ENCODE measurements at places on chromosomes 5 and 9. TPM values are rescaled to one million over a fixed set of nuclear protein-coding genes. Genes with fewer than 3 reads are reported as not detected.

Gene ITGA2
- 2.7 TPM for total RNA-seq

Gene CNTNAP3B
- total RNA-seq: 15.0 TPM

GRCh38 chr5:41122459-41122858 is 51.3 kb upstream of the MROH2B start:
- peak; percentile 47 for DNase-seq

DNA sequence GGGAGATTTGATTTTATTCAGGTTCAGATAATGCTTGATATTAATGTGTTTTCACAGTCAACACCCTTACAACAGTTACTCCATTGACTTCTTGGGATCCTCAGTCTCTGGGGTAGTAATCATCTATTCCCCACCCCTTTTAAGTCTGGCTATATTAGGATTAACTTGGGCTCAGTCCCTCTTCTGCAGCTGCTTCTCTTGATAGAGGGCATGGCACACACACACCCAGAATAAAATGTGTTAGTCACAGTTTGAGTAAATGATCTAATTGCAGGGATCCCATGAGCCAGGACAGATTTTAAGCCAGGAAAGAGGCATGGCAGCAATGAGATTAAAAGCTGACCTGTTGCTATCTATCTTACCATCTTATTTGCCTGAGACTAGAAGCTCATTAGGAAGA is 53.7 kb upstream of the VLDLR start:
- DNase-seq: no peak

Gene CANX
- total RNA-seq: 689 TPM

DNA sequence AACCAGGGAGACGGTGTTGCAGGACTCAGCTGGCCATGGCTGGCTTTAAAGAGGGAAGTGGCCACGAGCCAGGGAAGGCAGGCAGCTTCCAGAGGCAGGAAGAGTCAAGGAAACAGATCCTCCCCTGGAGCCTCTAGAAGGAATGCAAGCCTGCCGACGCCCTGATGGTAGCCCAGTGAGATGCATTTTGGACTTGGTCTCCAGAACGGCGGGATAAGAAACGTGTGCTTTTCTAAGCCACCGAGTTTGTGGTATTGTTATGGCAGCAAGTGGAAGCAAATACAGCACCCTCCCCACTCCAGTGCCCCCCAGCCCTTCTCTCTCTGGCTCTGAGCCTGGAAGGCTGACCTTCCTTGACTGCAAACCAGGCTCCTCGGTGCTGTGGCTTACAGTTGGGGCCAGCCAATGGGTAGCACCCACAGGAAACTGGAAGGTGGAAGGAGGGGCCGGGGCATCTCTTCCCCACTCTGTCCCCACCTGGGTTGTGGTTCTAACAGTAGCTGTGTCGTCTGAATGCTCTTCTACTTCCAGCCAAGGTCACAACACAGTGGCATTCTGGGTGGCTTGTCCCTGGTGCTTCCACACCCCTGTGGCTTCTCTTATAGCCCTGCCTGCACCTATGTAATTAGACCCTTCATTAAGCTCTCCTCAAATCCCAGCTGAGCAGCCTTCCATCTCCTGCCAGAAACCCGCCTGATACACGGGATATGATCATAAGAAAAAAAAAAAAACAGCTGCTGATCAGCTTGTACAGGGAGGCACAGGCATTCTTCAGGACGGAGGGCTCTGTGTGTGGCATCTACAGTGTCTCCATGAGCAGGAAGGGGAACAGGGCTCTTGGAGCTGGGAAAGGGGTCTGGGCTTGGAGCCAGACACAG is 29.9 kb upstream of the UNC5A start:
- DNase-seq: peak; percentile 39

- DNase-seq: no peak
Measured at GRCh38 chr9:120872791-120873502, 4.0 kb downstream of the PHF19 start.

GRCh38 chr5:134240421-134240962 is 14.6 kb upstream of the PPP2CA start:
- peak; percentile 81 for DNase-seq

DNA sequence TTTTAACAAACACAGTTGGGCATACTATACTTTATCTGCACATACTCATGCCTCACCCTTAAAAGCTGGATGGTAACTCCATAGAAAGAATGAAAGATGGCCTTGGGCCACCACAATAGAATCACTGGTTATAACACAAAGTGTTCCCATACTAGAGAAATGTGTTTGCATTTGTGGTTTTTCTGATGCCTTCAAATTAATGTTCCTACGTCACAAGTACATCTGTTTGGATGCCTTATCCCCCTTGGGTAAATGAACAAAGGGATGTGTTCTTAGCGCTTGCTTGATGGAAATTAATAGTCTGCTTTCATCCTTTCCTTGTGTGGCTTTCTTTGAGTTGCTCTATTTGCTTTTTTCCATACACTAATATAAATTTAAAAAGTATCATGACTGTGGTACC is 291.1 kb upstream of the PDE4D start:
- DNase-seq: no peak

DNA sequence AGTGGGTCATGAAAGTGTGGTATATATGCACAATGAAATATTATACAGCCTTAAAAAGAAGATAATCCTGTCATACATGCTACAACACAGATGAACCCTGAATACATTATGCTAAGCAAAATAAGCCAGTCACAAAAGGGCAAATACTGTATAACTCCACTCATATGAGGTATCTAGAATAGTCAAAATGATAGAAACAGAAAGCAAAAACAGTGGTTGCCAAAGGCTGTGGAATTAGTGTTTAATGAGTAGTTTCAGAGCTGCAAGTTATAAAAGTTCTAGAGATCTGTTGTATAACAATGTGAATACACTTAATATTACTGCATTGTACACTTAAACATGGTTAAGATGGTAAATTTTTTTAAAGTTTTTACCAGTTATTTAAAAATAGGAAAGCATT is 135.0 kb downstream of the OXCT1 start:
- DNase-seq: no peak

Gene PLPPR1
- total RNA-seq: not detected

GRCh38 chr9:110807956-110808598 is 139.5 kb downstream of the MUSK start:
- no peak for DNase-seq

GRCh38 chr9:131804826-131805225 is 65.0 kb upstream of the RAPGEF1 start:
- no peak for DNase-seq

Gene PNPLA7
- total RNA-seq: 2.7 TPM

Gene ANAPC2
- 26.2 TPM for total RNA-seq

DNA sequence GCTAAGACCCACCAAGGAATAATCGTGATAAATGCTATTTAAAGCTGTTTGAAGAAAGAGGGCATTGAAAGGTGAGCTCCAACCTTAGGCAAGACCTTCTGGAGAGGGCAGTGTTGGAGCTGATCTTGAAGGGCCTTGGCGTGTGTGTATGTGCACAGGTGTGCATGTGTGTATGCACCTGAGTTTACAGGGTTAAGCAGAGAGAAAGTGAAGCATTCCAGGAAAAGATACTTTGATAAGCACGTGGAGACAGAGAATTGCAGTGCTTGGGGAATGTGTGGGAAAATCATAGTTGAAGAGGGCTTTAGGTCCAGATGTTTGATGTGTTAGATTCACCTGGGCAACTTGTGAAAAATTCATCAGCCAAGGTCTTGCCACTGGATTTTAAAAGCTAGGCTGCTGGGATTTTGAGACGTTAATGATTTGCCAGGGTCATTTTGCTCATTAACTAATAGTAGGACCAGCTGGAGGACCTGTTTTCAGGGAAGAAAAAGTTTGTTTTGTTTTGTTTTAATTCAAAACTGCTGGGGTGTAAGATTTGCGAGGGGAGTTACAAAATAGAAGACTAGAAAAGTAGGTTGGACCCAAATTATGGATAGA is 78.3 kb upstream of the ANKRD55 start:
- DNase-seq: no peak

- DNase-seq: peak; percentile 90
Measured at GRCh38 chr9:93096131-93096802, at the start of gene CARD19. TSS of gene CARD19 (plus strand) at chr9:93096217. CDS start at chr9:93096346, 129 bp downstream.

DNA sequence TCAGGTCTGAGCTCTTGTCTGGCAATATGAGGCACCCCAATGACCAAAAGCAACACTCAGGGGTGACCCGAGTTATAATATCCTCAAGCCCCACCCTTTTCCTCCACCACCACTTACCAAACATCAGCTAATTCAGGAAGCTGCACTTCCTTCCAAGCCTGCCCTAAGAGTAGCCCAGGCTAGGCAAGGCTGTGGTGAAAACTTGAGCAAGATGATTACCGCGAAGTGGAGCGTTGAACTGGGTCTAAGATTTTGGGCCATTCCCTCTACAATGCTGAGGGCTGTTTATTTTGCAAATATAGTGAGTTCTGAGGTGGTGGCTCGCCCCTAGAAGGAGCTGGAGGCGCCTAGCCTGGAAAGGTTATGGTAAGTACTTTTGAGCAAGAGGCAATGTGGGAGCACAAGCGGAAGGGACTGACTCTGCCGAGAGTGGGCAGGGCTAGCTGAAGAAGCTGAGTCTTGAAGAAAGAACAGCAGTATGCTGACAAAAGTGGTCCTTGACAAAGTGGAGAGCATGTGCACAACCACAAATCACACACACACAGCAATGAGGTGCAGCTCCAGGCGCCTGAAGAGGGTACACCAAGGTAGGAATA is at the start of gene HK3:
HK3 (minus strand) TSS at position 51 of the 596 bp plus-strand sequence. CDS start 3,187 bp downstream, outside the sequence.
- DNase-seq: no peak

DNA sequence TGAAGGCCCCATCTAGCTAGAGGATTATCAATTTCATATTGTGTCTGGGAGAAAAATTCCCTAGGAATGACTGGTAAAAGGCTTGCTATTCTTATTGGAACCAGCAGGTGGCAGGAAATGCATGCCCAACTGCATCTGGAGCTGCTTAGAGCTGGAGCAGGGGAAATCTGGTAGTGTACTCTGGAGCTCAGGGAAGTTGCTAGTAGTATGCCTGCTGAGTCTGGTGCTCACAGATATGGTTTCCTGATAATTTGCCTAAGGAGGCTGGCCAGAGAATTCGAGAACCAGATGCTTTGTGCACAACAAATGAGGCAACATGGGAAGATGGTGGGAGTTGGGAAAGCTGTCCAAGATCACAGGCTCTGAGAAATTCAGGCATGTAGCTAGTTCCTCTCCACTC is 53.7 kb downstream of the G3BP1 start:
- peak; percentile 73 for DNase-seq

- no peak for DNase-seq
Measured at GRCh38 chr5:148834689-148835088, 8.3 kb downstream of the ADRB2 start.

DNA sequence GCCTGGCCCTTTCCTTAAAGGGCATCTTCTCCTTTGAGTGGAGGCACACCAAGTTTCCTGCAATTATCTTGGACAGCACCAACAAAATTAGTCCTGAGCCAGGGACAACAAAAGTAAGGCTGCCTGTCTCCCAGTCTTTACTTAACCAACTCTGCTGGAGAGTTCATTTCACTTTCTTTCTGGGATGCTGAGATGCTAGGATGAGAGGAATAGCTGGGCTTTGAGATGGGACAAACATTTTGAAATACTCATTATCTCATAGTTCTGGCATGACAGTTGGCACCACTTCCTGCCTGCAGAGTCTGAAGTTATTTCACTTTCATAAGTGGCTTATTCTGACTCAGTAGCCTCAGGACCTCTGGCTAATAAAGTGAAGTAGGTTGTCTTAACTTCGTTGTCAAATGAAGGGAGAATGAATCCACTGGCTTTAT is 157.0 kb downstream of the C9orf152 start:
- peak; percentile 86 for DNase-seq

Gene PCDHGA12
- 20.6 TPM for total RNA-seq

DNA sequence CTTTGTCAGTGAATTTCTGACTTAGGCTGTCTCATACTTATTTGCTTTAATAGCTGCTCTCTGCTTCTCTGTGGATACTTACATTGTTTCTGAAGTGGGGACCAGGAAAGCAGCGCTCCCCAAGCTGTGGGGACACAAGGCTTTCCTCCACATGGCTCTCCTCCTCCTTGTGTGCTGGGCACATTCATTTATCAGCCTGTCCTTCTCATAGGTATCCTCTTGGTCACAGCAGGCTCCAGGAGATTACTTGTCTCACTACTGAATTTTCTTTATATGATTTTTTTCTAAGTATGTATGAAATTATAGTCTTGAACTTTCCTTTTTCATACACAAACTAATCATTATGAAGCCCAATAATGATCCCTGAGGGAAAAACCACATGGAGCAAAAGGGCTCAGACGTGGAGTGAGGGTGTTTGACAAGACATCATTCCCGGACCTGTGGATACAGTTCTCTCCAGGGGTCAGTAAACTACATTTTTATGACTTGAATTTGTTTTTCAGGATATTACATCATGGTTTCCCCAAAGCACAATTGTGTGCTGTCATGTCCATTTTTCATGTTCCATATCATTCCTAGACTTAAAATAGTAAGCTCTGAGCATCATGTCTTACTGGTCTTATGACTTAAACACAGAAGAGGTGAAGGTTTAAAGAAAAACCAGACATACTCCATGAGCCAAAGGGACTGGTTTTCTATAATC is 234.5 kb downstream of the PCSK1 start:
- no peak for DNase-seq

DNA sequence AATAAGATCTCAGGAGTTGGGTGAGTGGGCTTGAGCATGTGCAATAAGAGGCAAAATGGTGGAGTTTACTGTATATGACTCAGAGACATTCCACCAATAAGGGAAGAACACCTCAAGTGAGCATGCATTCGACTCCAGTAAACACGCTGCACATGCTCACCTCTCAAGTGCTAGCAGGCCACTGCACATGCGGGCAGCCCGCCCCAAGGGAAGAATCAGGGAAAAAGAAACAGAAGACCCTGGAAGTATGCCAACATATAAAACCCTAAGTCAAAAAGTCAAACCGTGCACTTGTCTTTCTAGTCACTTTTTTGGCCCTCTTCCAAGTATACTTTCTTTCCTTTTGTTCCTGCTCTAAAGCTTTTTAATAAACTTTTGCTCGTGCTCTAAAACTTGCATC is 245.3 kb upstream of the RASA1 start:
- DNase-seq: no peak

DNA sequence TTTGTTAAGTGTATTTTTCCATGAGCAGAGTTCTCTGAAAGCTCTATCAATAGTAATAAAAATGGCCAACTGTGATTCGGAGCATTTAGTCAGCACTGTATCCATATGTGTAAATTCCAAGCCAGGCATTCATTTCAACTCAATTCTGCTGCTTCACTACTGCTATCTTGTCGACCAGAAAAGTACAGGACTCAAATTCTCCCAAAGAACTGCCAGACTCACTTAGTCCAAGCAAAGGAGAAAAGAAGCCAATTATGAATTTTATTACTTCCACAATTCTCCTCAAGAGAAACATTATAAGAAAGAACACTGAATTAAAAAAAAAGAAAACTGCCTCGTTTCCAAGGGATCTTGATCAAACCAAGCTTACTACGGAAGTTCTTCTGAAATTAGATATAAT is 906.3 kb upstream of the DMAC1 start:
- DNase-seq: no peak

Gene TEX48
- total RNA-seq: not detected

DNA sequence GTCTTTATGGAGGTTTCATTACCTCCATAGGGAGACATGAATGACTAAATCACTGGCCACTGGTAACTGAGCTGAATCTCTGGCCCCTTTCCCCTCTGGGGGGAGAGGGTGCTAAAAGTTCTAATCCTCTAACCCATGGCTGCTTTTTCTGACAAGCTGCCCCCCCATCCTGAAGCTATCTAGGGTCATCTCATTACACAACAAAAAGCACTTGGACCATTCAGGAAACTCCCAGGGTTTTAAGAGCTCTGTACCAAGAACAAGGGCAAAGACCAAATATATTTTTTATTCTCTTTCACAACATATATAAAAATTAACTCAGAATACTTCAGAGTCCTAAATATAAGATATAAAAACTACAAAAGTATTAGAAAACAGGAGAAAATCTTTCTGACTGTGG is 14.3 kb downstream of the AUH start:
- no peak for DNase-seq
